ENCODE measurements at places on chromosomes 2 and 18.

DNA sequence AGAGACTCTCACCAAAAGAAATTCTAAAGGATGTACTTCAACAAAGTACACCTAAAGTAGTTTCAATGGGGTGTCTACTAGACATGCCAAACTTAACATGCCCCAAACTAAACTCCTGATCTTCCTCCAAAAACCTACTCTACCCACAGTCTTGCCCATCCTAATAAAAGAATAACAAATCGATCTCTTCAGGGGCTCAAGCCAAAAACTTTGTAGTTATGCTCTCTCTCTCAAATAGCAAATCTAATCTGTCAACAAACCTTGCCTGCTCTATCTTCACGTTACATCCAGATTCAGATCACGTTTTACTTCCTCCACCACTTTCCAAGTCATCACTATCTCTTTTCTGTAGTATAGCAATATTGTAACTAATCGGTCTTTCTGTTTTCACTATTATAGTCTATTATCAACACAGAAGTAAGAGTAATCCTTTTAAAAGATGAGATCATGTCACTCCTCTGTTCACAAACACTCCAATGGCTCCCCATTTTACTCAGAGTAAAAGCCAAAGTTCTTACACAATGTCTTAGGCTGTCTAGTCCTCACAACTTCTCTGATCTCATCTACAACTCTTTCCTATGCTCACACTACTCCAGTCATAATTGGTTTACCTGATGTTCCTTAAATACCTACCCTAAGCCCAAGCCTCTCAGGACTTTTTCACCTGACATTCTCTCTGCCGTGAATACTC, 79.9 kb downstream of the THADA start:
- DNase-seq: no peak

- DNase-seq: peak; percentile 54
These were observed 47.4 kb upstream of the DNAJC10 start for GRCh38 chr2:182668671-182669070.

GRCh38 chr2:113141451-113141850, 14.1 kb downstream of the IL1RN start:
- peak; percentile 55 for DNase-seq

DNA sequence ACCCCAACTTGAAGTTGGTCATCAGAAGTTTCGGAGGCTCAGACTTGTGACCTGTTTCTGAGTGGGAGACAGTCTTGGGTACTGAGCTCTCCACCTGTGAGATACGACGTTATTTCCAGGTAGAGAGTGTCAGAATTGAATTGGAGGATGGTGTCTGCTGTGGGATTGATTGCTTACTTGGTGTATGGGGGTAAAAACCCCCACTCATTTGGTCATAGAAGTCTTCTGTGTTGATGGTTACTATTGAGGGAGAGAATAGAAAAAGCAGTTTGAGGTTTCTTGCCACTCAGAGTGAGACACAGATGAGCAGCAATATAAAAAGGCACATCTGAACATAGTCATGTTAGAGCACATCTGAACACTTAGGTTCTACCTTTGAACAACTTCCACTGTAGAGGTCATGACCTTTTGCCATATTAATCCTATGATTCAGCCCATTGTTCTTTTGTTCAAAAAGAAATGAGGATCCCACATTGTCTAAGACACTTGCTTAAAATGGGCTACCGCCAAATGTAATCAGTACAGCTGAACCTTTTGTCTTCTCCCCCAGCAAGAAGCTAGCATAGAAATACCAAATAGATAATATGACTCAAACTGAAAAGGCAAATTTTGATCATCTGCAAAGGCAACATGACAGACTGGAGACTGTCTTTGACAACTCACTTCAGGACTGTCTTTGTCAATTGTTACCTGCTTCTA, 73.3 kb downstream of the NAB1 start:
- no peak for DNase-seq

- no peak for DNase-seq
These were observed 7.1 kb downstream of the SPRED2 start for GRCh38 chr2:65425276-65425675.
